Stimulated activated CD4-positive, alpha-beta T cell treated with anti-CD3 and anti-CD28 coated beads, Interleukin-1b, Interleukin-23, amount 100 ng/mL, for 48 hours (primary cell): ENCODE measurements at places on chromosomes 3 and 15.
A peak's percentile ranks its signal among the peaks of the same experiment; 100 is the strongest.

DNA sequence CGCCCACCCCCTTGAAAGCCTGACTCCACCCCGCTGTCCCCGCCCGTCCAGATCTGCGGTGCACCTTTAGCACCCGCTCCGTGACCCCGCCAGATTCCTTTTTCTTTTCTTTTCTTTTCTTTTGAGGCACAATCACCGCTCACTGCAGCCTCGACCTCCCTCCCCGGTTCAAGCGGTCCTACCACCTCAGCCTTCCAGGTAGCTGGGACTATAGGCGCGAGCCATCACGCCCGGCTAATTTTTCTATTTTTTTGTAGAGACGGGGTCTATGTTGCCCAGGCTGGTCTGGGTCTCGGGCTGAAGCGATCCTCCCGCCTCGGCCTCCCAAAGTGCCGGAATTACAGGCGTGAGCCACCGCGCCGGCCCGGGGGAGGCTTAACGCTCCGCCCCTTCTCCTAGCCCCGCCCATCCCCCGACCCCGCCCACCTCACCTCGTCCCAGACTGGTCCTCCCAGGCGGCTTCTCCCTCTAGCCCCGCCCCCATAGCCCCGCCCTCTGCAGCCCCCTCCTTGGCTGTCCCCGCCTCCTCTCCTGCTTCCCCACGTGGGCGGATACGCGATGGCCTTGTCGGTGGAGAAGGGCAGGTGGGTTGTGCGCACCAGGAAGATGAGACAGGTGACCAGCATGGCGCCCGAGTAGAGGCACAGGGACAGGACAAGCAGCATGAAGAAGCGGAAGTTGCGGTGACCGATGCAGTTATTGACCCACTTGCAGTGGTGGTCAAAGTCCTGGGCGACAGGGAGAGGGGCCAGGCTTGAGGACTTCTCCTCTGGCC is 3.2 kb downstream of the ZDHHC19 start:
- DNase-seq, result peak; percentile 78

DNA sequence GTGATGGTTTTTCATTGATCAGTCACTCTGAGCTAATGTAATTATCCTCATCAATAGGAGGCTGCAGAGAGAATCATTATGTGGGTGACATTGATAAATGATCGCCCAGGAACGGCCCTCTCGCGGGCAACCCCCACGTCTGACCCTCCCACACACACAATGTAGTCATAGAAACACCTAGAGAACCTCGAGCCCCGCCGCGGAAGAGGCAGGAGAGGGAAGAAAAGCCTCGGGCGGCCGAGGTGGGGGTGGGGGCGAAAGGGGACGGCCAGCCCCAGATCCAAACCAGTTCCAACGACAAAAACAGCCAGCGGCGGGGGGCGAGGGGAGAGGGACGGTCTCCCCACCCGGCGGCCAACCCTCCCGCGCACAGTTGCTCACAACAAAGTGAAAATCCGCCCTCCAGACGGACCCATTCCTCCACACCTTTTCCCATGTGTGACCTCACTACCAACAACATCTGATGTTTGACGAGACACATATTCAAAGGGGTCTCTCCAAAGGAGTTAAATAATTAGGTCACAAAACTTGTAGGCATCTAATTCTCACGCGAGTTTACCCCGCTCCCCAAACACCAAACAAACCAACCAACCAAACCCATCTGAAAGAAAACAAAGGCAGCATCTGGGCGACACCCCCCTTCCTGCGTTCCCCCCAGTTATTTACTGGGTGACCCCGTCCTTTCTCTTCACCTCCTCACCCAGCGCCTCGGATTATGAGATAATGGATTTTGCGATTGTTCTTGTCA is 213.0 kb downstream of the MEIS2 start:
- DNase-seq, result no peak

GRCh38 chr15:90871139-90871715 is 2.8 kb downstream of the FURIN start:
- DNase-seq, result no peak

DNA sequence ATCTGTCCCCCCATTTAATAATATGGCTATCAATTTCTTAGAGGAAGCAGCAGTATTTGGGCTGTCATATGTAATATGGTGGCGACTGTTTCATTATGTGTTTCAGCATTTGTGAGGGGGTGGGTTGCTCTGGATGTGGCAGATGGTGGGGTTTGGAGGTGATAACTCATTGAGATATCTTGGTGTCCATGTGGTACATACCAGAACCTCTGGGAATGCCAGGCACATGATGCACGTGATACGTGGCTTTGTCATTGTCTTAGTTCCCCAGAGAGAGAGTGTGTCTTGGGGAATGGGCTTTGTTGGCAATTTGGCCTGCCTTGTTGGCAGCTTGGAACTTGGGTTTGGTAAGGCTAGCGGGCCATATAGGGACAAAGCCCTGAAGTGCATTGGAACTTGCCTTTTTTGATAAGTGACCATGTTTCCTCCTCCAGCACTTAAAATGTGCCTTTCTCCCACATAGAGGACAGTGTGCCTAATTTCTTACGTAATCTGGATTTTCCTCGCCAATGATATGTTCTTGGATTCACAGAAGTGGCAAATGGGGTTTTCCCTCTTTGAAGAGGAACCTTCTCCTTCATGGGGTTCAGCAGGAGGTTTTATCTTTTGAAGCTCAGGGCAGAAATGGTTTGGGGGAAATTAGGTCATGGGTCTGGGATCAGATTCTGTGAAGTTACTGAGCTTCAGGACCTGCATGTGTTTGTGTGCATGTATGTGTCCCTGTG is 79.5 kb downstream of the DNASE1L3 start:
- no peak for DNase-seq

GRCh38 chr3:117562000-117562399 is 852.4 kb downstream of the TUSC7 start:
- DNase-seq, result no peak

GRCh38 chr15:51274956-51275355 is 63.4 kb downstream of the CYP19A1 start:
- no peak for DNase-seq

- no peak for DNase-seq
Measured at GRCh38 chr3:112514527-112515128, 15.4 kb upstream of the BTLA start.

DNA sequence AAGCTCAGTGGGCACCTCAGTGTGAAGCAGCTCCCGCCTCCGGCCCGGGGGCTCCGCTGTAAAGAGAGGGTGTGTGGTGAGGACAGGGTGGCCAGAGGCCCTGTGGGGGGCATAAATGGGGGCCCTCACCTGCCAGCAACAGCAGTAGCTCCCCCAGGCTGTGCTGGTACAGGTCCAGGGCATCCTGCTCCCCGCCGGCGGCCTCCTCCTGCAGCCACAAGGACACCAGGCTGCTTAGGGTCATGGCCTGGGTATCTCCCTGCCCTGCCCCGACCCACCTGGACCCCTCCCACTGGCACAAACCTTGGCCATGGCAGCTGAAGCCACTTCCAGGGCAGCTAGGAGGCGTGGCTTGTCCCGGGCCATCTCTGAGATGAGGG is 4.8 kb downstream of the ULK3 start:
- DNase-seq, result no peak

- no peak for DNase-seq
Measured at GRCh38 chr3:168470380-168470779, 374.7 kb upstream of the GOLIM4 start.

DNA sequence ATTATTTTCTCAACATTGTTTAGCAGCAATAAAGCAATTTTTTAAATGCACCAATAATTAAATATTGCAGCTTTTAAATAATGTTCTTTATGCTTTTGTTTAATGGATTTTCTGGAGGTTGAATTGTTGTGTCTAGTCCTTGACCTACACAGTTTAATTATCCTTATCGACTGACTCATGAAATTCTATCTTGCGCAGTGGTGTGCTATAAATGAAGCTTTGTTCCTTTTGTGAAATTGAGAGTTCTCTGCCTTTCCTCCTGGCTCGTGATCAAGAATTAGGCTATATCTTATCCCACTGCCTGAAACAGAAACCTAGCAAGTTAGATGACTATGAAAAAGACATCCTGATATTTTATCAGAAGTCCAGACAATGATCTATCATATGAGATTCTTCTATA is 37.0 kb upstream of the PIK3R4 start:
- no peak for DNase-seq

DNA sequence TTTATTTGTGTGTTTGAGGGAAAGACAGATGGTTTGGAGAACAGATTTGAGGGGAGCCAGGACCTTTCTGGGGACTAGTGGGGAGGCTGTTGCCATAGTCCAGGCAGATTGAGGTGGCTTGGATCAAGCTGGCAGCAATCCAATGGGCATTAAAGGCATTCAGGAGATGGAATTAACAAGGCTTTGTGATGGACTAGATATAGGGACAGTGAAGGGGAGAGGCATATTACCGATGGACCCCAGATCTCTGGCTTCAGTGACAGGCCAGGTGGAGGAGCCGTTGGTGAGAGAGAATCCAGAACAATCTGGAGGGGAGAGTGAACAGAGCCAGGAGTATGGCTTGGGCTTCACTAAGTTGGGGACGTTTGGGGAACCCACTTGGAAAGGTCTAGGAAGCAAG is 124.8 kb downstream of the EEFSEC start:
- DNase-seq, result no peak

GRCh38 chr3:10262027-10262426 is 13.8 kb downstream of the TATDN2 start:
- no peak for DNase-seq

GRCh38 chr15:75178171-75178937 is 23.3 kb upstream of the C15orf39 start:
- no peak for DNase-seq

GRCh38 chr15:68302729-68303128 is 25.2 kb downstream of the FEM1B start:
- DNase-seq, result no peak

- no peak for DNase-seq
Measured at GRCh38 chr15:62795171-62795570, 247.4 kb upstream of the TPM1 start.

DNA sequence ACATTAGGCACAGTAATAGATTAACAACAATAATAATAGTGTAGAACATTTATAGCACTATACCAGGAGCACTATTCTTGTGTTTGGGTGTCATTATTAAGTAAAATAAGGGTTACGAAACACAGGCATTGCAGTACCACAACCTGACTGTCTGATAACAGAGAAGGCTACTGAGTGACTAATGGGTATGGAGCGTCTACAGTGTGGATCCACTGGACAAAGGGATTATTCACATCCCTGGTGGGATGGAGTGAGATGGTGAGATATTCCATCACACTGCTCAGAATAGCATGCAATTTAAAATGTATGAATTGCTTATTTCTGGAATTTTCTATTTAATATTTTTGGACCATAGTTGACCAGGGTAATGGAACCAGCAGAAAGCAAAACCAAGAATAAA is 18.2 kb downstream of the MINDY4B start:
- no peak for DNase-seq

GRCh38 chr3:126543457-126544061 is 15.2 kb downstream of the C3orf22 start:
- no peak for DNase-seq

GRCh38 chr3:59978979-59979378 is 929.2 kb upstream of the CFAP20DC start:
- DNase-seq, result peak; percentile 53

DNA sequence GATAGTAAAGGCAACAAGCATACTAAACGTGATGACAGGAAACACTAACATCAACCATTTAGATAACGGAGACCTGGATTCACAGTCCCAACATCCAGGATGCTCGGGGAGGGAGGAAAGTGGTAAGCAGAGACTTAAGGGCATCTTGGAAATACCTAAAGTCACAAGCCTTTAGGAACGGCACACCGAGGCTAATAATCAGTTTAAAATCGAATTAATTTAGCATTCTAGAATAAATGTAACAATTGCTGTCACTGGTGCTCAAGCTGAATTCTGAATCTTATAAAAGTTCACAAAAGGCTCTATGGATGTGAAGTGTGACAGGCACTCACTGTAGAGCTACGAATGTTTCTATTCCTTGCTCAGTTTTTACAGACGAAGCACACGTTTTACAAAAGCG is 1.3 kb downstream of the CD47 start:
- no peak for DNase-seq

GRCh38 chr3:108966773-108967172 is 13.1 kb upstream of the GUCA1C start:
- no peak for DNase-seq

DNA sequence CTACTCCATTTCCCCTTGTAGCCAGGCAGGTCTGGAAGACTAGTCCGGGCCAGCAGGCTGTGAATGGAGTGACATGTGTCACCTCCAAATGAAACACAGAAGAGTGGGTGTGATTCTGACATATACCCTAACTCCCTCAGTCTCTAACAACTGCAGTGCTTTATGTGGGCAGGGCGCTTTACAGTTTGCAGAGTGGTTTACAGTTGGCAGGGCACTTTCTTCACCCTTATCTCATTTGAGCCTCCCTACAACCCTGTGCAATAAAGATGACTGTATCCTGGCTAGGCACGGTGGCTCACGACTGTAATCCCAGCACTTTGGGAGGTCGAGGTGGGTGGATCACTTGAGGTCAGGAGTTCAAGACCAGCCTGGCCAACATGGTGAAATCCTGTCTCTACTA is 176.3 kb downstream of the RAB11A start:
- DNase-seq, result no peak

GRCh38 chr15:68829068-68829467 is 8.4 kb upstream of the ANP32A start:
- DNase-seq, result no peak

DNA sequence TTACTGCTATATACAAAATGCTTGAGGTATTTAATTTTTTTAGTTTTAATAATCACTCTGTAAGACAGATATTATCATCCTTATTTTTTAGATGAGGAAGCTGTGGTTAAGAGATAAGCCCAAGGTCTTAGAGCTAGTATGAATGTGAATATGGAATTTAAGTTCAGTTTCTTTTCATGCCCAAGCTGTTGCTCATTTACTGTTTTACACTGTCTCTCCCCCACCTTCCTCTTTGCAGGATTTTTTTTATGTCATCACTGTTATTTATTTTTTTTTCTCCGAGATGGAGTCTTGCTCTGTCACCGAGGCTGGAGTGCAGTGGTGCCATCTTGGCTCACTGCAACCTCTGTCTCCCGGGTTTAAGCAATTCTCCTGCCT is 22.5 kb downstream of the MAP2K5 start:
- DNase-seq, result no peak

GRCh38 chr3:131260525-131260924 is 121.0 kb upstream of the NUDT16 start:
- no peak for DNase-seq

DNA sequence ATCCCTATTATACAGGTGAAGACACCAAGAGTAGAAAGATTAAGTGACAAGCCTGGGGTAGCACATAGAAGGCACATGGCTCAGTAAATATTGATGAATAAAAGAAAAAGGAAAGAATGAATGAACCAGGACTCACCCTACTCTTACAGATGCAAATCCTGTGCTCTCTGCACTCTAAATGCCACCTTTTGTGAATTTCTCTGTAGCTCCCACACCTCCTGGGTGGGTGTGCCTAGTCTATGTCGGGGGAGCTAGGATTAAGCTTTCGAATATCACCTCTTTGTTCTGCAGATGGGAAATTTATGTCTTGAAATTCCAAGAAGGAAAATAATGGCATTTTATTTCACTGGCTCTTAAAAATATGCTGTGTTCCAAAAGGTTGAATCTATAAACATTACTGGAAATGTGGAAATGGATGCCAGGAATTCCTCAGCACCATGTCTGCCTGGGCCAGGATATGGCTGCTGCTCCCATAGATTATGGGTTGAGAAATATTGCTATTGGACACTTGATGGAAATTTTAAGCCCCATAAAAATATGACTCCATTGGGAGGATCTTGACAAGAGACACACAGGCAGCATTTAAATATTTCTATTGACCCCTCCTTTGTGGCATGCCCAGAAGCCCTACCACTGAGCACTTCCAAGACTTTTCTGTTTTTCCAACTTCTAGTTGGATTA is 43.3 kb downstream of the CCNB2 start:
- DNase-seq, result no peak
